ENCODE measurements at places on chromosomes 16 and 17. TPM values are rescaled to one million over a fixed set of nuclear protein-coding genes. Genes with fewer than 3 reads are reported as not detected.
A peak's percentile ranks its signal among the peaks of the same experiment; 100 is the strongest.

DNA sequence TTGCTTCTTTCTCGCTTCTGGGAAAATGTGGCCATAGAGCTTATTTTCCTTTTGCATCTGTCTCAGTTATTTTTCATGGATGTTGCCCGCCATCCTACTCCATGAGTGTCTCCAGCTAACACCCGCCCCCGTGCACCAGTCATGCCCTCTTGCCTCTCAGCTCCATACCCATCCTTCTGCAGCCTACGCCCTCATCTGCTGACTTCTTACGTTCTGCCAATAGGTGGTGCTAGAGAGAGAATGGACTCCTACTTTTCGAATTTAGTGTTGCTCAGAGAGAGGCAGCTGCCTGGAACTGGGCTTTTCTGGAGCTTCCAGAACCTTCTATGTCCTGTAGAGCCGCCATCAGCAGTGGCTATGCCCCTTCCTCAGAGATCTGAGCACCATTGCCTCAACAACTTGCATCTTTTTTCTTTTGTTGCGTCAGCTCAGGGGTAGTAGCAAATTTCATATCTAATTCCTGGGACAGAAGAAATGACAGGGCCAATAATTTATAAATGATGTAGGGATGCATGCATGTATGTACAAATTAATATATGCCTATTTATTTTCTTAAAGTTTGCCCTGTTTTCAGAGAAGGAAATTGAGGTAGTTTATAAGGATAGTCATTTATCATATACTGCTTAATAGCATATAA, 119.7 kb upstream of the MYOCD start:
- H3K36me3 ChIP-seq, result no peaks in the 10 kb centered on the region
- no peak overlapping the region for H3K4me3 ChIP-seq
- no peaks in the 10 kb centered on the region for H3K4me1 ChIP-seq
- no peak overlapping the region for H3K27ac ChIP-seq

GRCh38 chr17:79814974-79815835, 18.3 kb upstream of the CBX8 start:
- no peaks in the 10 kb centered on the region for H3K36me3 ChIP-seq
- peak overlapping the region; percentile 31 for H3K4me3 ChIP-seq
- H3K4me1 ChIP-seq, result peaks cover 40% of the 10 kb centered on the region
- peaks cover 54% of the 10 kb centered on the region for H3K27me3 ChIP-seq
- H3K27ac ChIP-seq, result no peak overlapping the region

DNA sequence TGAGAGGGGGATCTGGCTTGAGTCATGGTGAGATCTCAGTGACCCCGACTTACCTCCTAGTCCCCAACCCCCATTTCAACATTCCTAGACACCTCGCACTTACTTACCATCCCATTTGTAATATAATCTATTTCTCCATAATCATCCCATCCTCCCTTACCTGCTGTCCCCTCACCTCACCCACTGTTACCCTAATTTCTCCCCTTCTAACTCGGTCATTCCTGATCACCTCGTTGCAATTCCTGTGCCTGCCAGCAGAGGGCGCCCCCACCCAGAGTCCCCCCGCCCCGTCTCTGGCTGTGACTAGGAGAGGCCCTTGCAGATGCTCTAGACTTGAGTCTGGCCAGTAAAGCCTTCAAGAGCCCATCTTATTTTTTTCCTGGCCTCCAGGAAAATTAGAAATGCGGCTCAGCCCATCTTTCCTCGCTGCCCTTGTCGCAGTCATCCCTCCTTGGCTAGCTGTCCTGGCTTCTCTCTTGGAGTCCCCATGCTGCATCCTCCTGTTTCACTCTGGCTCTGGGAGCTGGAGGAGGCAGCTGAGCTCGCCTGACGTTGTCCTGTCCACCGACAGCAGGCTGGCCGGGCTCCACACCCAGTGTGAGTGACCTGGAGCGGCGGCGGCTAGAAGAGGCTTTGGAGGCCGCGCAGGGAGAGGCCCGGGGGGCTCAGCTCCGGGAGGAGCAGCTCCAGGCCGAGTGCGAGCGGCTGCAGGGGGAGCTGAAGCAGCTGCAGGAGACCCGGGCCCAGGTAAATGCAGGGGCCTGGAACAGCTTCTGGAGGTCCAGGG, 5.0 kb downstream of the TBKBP1 start:
- H3K27ac ChIP-seq, result no peak overlapping the region
- no peaks in the 10 kb centered on the region for H3K27me3 ChIP-seq
- peak; percentile 83 for DNase-seq
- H3K4me3 ChIP-seq, result no peak overlapping the region
- peaks cover 7% of the 10 kb centered on the region for H3K36me3 ChIP-seq
- peaks cover 15% of the 10 kb centered on the region for H3K4me1 ChIP-seq

- no peaks in the 10 kb centered on the region for H3K36me3 ChIP-seq
- H3K4me1 ChIP-seq, result no peaks in the 10 kb centered on the region
- H3K27me3 ChIP-seq, result peaks cover 23% of the 10 kb centered on the region
- no peak for DNase-seq
- H3K4me3 ChIP-seq, result no peak overlapping the region
These were observed 249.6 kb downstream of the ENGASE start for GRCh38 chr17:79324194-79324593.

GRCh38 chr17:51474764-51475163, 214.4 kb downstream of the UTP18 start:
- H3K36me3 ChIP-seq, result no peaks in the 10 kb centered on the region
- no peak for DNase-seq
- no peak overlapping the region for H3K4me3 ChIP-seq

DNA sequence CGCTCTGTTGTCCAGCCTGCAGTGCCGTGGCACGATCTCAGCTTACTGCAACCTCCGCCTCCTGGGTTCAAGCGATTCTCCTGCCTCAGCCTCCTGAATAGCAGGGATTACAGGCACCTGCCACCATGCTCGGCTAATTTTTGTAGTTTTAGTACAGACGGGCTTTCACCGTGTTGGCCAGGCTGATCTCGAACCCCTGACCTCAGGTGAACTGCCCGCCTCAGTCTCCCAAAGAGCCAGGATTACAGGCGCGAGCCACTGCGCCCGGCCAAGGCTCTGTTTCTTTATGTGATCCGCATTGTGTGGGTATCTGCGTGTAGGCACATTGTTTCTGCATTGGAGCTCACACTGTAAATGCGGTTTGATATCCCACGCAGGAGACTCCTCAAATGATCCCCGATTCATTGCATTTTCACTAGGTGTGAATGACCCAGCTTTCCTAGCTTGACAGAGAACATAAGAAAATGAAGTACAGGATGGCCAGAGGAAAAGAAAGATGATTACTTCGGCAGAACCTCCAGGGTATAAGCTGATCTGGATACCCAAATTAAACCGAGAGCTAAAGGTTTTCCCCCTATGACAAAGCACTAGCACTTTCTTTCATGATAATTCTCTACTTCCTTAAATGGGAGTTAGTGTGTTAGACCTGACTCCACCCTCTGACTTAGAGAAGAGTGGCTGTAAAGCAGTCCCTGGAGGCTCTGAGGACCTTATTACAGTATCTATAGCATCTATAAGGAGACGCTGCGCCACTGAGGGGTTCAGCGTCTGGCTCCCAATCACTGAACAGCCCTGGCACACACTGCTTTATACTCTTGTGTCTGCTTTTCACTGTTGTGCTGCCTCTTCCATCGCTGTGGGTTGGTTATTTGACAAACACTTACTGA, 17.3 kb downstream of the COTL1 start:
- peaks cover 51% of the 10 kb centered on the region for H3K4me1 ChIP-seq
- peak overlapping the region; percentile 89 for H3K27ac ChIP-seq
- no peaks in the 10 kb centered on the region for H3K27me3 ChIP-seq

The EXOC3L1 gene
- total RNA-seq, result 17.1 TPM

The RASD1 gene
- total RNA-seq, result 39.2 TPM

The AANAT gene
- not detected for total RNA-seq

The BRIP1 gene
- total RNA-seq, result 0.26 TPM

The MARVELD3 gene
- total RNA-seq, result 6.9 TPM

Measured in upper lobe of right lung (tissue), 1 donor.